ENCODE measurements at places on chromosomes 3 and 15.

- DNase-seq = peak; percentile 70
Observed at GRCh38 chr15:51726302-51727073, 11.0 kb downstream of the LYSMD2 start.

GRCh38 chr3:127161236-127161635 is 31.7 kb upstream of the PRR23E start:
- no peak for DNase-seq

DNA sequence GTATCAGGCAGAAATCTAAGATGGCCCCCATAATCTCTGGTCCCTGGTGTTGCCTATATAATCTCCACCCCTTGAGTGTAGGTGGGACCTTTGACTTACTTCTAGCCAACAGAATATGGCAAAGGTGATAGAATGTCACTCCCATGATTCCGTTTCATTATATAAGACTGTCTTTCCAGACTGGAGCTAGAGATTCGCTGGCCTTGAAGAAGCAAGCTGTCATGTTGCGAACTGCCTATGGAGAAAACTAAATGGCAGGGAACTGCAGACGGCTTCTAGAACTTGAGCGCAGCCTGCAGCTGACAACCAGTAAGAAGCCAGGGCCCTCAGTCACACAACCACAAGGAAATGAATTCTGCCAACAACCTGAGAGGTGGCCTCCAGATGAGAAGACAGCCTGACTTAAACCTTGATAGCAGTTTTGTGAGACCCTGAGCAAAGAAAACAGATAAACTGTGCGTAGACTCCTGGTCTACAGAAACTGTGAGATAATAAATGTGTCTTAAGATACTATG is 2.2 kb upstream of the KPNA1 start:
- no peak for DNase-seq

DNA sequence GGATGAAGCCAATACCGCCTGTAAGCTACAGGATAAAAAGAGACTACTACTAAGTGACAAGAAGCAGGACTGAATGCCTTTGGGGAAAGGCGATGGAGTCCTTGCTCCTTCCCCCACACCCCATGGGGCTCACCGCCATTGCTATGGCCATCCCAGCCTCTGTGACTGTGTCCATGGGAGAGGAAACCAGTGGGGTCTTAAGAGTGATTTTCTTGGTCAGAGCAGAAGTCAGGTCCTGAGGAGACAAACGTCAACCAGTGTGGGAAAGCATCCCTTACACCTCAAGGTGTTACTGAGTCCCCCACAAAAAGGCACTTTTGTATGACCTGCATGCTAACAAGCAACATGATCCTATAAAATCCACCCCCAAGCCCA is 913 bp downstream of the IMPDH2 start:
- no peak for DNase-seq

DNA sequence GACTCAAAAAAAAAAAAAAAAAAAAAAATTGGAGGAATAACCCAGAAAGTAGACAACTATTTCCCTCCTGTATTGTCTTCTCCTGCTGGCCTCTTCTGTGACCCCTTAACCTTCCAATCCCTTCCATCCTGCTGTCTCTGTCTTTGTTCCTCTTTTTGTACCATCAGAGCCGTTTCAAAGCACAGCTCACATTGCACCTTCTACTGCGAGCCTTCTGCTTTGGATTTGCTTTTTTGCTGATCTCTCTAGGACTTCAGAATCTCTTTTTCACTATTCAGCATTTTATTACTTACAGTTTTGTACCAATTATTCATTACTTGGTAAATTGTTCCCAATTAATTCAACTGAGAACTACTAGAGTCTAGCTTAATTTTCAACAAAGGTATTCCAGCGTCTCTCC is 284.0 kb upstream of the TBL1XR1 start:
- no peak for DNase-seq

GRCh38 chr15:67809866-67810265 is 15.4 kb upstream of the SKOR1 start:
- no peak for DNase-seq

GRCh38 chr15:41115161-41115651 is 874 bp downstream of the INO80 start:
- no peak for DNase-seq

DNA sequence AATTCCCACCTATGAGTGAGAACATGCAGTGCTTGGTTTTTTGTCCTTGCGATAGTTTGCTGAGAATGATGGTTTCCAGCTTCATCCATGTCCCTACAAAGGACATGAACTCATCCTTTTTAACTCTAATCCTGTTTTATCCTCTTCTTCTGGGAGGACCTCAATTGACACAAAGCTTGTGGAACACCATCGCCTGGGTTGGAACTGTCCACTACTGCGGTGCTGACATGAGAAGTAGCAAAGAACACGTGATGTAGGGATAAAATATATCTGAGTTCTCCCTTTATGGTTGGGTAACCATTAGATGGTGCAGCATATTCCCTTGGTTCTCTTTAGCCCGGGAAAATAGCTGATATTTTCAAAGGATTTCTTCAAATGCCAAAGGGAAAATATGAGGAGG is 105.3 kb upstream of the TOPAZ1 start:
- no peak for DNase-seq

DNA sequence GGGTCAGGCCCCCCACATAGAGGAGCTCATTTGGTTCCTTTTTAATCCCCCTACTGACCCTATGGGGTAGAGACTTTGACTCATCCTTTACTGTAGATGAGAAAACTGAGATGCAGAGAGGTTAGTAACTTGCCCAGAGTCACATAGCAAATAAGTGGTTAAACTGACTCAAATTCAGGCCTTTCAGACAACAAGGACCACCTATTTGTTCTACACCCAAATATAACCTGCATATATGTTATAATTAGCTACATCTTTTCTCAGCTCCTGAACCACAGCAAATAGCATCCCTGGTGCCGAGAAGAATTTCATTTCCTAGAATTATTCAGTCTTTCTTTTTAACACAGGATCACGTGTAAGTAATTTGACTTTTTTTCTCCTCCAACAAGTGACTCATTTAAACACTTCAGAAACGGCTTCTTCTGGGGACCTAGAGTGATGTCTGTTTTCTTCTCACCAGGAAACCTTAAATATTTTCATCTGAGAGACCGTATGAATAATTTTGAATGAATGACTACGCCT is 57.4 kb downstream of the MGLL start:
- DNase-seq = no peak

DNA sequence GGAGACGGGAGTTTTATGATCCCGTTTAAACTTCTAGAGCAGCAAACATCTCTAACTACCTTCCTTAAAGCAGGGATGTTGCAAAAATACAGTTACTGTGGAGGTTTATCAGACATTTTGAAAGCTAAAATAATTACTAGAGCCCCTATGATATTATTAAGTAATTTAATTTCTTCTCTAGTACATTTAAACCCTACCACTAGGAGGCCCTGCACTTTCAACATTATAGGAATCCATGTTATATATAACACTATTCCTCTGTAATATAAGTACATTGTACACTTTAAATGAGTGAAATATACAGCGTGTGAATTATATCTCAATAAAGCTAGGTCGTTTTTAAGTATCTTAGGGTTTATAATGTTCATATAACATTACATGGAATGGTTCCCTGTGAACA is 11.5 kb downstream of the SETMAR start:
- no peak for DNase-seq

DNA sequence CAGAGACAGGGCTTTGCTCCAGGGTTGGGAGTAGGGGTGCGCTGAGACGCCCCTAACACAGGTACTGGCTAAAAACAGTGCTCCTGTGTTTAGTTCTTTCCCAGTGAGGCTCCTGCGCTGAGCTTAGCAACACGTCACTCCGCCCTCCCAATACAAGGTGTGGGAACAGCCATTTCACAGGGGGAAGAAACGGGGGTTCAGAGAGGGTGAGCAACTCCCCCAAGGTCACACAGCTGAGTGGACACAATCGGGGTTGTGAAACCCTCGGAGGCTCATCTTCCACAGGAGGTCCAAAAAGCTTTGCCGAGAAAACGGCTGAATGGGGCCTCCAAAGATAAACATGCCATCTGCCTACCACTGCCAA is 628 bp downstream of the PRRT3 start:
- DNase-seq = no peak

DNA sequence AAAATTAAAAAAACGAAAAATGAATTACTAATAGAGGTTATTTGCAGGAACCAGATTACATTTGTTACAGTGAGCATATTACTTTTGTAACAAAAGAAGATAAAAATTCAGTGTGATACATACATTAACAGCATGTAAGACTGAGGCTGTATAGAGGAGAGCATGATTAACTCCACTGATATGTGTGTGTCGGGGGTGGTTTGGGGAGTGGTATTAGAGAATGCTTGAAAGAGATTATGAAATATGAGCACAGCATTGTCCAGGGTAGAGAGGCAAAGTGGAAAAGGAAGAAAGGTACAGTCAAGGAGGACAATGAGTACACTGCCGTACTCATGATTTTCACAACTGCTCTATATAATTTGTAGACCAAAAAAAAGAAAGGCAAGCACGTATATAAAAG is 62.9 kb upstream of the LRRFIP2 start:
- no peak for DNase-seq

DNA sequence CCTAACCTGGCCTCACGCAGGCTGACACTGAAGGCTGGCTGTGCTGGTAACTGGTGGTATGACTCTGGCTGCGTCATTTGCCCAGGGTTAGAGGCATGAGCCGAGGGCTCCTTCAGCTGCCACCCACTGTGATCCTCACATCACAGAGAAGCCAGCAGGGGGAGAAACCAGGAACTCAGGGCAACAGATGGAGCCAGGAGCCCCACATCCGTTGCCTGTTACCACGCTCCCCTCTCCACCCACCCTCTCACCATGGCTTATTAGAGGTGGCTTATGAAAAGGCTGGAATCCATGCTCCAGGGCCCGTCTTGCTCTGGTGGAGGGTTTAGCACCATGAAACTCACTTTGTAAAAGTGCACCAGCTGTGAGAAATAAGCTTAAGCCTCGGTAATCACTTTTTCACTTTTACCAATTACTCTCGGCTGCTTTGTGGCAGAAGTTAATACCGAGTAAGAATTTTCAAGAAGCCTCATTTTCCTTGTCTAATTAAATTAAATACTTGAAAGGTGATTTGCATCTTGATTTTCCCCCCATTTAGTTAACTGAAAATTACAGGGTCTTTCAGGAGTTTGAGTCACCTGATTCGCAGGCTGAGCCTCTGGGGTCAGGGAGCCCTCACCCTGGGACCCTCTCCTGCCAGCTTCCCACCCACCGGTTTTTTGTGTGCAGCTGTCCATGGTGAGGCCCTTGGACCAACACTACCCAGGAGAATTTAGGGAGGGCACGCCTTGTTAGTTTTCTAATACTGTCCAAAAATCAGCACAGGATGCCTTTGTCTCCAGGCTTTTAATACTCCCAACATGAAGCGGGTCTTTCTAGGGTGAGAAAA is 60.9 kb downstream of the ASB7 start:
- no peak for DNase-seq

DNA sequence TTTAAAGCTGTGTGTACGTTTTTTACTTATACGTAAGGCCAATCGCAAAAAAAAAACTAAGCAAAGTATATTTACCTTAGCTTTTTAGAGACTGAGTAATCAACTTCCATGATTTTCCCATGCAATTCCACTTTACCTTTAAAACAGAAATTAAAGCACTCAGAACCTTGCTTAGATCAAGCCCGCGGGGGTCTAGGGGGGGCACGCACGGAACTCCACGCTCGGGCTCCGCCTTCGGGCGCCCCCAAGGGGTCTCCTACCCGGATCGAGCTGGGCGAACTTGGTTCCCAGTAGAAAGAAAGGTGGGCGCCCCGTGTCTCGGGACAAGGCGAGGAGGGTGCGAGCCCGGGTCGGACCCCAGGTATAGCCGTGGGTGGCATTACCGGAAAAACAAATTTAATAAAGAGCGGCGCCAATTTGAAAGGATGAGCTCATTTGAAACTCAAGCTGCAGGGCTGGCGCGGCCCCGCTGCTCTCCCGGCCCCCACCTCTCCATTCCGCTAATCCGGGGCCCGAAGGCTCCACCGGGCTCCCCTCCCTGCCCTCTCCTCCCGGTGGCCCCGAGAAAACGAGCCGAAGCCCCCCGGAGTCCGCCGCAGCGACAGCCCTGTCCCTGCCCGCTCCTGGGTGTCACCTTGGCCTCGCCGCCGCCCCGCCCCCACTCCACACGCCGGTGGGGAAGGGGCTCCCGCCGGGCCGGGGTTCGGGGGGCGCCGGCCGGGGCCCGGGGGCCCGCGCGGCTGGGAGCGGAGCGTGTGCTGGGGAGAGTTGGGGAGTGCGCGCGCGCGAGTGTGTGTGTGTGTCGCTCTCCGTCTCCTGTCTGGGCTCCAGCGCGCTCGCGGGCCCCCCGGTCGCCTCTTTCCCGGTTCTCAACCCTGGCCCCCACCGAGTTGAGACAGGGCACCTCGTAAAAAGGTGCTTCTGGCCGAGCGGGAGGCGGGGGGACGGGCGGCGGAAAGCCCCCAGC is 1.5 kb downstream of the IGF2BP2 start:
- DNase-seq = no peak

Data from NCI-H1436 treated with DMSO at 0.1 percent for 48 hours (cell line).